ENCODE measurements at places on chromosomes 1 and 21.

DNA sequence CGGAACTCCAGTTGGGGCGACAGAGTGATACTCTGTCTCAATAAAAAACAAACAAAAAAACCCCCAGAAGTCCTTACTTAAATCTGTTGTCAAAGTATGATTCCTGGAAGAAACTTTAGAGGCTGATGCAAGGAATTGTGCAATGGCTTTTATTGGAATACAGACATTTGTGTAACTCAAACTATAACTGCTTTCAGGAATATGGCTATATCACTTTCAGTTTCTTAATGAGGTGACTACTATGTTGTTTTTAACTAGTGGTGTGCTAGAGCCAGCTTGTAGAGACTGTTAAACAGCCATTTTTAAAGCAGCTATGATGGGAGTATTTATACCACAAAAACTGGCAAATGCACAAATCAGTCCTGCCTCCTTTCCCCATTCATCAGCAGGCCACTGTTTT is 22.7 kb upstream of the DNAJC28 start:
- no peak for DNase-seq

GRCh38 chr1:8349473-8349865 is 31.6 kb downstream of the SLC45A1 start:
- DNase-seq = no peak

GRCh38 chr1:76463278-76463677 is 388.7 kb downstream of the ST6GALNAC3 start:
- DNase-seq = no peak

DNA sequence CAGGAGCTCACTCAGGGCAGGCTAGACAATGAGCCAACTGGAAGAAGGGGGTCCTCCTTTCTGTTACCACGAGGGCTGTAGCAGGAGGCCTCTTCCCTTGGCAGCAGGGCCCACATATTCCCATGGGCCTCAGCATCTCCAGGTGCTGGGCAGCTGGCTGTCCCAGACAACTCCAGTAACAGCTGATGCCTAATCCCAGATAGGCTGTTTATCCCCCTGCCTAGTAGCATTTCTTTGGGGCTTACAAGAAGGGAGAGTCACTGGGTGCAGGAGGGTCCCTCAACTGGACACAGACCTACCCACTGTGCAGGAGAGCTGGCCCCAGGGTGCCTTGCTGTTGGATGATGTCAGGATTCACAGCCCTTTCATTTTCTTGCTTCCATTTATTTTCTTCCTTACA is 278.2 kb downstream of the DSCAM start:
- DNase-seq = no peak

DNA sequence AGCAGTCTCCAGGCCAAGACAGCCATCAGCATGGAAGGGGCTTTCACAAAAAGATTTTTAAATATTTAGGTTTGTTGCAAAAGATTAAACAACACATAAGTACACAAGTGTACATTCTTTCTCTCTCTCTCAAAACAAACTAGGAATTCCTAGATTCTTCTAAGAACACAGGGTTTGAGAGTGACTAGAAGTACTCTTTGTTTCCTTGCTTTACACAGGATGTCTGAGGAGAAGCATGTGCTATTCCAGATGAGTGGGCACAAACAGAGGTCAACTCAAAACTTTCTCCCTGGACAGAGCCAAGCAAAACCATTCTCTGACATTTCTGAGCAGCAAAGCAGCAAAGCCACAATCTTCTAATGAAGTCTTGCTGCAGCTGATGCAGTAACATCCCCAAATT is 210.6 kb upstream of the HOOK1 start:
- DNase-seq = no peak

GRCh38 chr1:113140588-113141446 is 67.8 kb downstream of the LRIG2 start:
- DNase-seq = no peak

DNA sequence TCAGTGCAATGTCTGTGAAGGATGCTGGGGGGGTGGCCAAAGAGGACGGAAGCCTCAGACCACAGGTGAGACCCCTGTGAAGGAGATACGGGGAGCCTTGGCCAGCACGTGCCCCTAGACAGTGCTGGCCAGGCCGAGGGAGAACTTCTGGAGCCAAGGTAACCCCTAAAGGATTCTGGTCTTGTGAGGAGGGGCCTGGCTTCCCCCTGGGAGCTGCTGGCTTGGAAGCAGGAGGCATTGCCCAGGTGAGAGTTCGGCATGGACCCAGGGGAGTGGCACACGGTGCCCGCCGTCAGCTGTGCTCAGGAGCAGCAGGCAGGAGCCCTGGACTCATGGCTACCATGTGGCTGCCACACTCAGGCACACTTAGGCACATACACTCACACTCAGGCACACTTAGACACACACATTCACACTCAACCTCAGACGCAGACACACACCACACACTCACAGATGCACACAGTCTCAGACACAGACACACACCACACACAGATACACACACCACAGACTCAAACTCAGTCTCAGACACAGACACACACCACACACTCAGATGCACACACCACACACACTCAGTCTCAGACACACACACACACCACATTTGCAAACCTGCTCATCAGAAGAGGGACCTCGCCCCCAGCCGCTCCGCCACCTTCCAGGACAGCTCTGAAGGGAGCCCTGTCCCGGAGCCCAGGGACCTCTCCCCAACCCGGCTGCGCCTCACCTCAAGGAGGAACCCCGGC is 1.1 kb upstream of the COL6A2 start:
- DNase-seq = no peak

DNA sequence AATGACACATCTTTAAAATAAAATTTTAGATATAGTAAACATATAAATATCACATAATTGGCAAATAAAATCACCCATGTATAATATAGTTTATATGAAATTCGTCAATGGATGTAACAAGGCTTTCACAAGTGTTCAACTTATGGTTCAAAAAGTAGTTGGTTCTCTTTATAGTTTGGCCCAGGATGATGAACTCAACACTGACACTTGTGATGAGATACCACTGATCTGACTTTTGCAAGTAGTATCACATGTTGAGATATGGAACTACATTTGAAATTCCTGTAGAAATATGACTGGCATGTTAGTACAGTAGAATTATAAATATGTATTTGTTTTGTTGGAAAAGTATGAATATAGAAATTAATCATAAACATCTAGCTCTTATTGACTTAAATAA is 1.8 kb downstream of the TNNI3K start:
- DNase-seq = no peak

- peak; percentile 7 for DNase-seq
These were observed 9.0 kb upstream of the PLCH2 start for GRCh38 chr1:2466958-2467554.

DNA sequence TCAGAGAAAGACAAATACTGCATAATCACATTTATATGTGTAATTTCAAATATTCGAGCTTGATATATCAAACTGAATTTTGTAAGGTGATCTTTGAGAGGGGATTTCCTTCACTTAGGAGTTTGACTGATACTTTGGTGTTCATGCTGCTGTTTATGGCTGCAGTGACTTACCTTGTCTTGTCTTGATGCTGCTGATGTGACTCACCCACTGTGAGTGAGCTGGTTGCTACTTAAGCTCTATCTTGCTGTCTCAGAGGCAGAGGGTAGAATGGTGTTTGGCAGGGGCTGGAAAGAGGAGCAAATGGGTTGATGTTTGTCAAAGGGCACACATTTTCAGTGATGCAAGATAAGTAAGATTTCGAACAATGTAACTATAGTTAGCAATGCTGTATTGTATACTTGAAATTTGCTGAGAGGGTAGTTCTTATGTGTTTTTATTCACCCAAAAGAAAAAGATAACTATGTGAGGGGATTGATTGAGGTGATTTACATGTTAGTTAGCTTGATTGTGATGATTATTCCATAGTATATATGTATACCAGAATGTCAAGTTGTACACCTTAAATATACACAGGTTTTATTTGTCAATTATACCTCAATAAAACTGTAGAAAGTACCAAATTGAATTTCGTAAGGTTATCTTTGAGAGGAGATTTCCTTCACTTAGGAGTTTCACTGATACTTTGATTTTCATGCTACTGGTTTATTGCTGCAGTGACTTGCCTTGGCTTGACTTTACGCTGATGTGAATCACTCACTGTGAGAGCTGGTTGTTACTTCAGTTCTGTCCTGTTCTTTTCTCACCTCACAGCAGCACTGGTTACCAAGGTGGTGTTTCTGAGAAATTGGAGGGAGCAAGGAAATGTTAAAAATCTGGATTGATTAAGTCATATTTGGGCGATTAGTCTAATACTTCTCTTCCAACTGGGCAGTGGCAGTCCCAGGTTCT is 94.5 kb upstream of the SLC5A9 start:
- DNase-seq = no peak

DNA sequence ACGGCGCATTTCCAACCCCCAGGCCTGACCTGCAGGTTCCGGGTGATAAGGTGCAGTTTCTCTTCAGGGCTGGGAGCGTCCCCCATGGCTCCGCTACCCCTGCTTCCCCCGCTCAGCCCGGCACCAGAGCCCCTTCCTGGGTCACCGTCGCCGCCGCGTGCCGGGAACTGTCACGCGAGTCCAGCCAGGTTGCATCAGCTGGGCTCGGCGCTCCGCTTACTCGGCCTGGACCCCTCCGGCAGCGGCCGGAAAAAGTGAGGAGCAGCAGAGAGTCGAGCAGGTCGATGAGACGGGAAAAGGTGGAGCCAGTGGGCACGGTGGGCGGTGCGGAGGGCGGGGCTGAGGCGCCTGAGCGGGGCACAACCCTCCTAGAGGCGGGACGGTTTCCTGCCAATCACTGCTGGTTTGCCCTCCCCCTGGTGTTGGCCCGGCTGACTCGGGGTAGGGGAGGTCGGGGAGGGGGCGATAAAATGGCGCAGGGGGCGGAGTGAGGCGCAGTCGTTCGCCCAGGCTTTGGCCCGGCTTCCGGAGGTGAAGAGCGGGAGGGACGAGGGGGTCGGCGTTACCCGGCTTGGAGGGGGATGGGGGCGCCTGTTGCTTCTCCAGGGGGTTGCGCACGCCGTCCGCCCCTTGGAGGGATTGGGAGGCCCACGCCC is at the start of the genes S100PBP and YARS1:
S100PBP (plus strand) TSS at position 495 of the 656 bp plus-strand sequence. CDS start 8,447 bp downstream, outside the sequence.
YARS1 (minus strand) TSS at position 200 of the 656 bp plus-strand sequence; CDS start at position 86, 114 bp downstream.
- DNase-seq = peak; percentile 100
